ENCODE measurements at places on chromosomes 7 and 10.
A peak's percentile ranks its signal among the peaks of the same experiment; 100 is the strongest.

- DNase-seq, result no peak
These were observed 492.1 kb downstream of the NEBL start for GRCh38 chr10:20405050-20405449.

- no peak for DNase-seq
These were observed at the start of gene HIP1 for GRCh38 chr7:75738604-75738974. Gene HIP1, minus strand, starts transcription at chr7:75738941. Its CDS starts 21 bp downstream, at chr7:75738920.

- DNase-seq, result no peak
These were observed 40.6 kb downstream of the SH3PXD2A start for GRCh38 chr10:103814626-103815370.

DNA sequence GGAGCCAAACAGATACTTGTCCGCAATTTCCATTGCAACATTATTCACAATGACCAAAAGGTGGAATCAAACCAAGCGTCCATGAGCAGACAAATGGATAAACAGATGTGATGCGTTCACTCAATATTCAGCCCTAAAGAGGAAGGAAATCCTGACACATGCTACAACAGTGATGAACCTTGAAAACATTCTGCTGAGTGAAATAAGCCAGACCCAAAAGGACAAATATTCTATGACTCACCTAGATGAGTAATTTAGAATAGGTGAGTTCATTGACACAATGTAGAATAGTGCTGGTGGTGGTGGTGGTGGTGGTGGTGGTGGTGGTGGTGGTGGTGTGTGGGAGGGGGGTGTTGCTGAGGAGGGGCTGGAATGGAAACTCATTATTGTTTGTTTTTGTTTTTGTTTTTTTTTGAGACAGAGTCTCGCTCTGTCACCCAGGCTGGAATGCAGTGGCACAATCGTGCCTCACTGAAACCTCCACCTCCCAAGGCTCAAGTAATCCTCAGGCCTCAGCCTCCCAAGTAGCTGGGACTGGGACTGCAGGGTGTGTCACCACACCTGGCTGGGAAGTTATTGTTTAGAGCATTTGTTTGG lies 28.6 kb downstream of the SMKR1 start:
- DNase-seq, result no peak

GRCh38 chr7:1238450-1238882 lies 5.8 kb downstream of the UNCX start:
- no peak for DNase-seq

- no peak for DNase-seq
These were observed 163.5 kb downstream of the MBL2 start for GRCh38 chr10:52609071-52609470.

GRCh38 chr7:148941598-148942275 lies 57.6 kb upstream of the EZH2 start:
- peak; percentile 67 for DNase-seq

GRCh38 chr7:116731445-116732335 lies 59.7 kb downstream of the MET start:
- DNase-seq, result no peak

DNA sequence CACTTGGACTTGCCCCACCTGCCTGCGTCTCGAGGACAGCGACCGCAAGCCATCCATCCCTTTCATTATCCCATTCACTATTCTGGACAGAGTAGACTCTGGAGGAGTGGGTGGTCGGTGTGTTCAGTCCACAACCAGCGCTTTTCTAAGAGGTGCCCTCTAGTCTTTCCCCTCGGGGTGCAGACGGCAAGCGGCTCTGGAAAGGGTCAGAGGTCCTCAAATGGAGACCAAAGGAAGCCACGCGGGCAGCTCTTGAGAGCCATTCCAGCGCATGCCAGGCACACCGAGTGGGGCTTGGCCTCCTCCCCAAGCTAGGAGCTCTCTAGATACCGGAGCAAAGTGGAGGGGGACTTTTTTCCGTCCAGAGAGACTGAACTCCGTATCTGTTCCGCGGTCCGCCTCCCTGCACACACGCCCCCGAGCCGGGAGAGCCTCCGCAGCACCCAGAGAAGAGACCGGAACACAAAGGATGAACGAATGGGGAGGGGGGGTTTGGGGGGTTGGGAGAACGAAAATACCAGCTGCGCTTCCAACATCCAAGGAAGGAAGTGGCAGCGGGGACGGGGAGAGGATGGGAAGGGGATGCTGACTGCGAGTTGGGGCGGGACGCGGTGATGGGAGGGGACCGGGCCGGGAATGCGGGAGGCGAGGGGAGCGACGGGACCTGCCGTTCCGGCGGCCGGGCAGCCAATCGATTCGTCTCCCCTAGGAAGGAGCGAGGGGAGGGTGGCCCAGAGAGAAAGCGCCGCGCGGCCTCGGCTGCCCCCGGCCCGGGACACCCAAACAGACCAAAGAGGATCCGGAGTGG lies 515 bp downstream of the GSDME start:
- peak; percentile 40 for DNase-seq

GRCh38 chr7:20331910-20332813 lies 1.5 kb downstream of the ITGB8 start:
- no peak for DNase-seq

- DNase-seq, result no peak
These were observed 28.9 kb upstream of the MRPS33 start for GRCh38 chr7:141043616-141044015.

- DNase-seq, result no peak
These were observed 372.5 kb downstream of the SDK1 start for GRCh38 chr7:3673524-3673923.

- no peak for DNase-seq
These were observed 67.1 kb upstream of the RPA3 start for GRCh38 chr7:7785344-7785973.

DNA sequence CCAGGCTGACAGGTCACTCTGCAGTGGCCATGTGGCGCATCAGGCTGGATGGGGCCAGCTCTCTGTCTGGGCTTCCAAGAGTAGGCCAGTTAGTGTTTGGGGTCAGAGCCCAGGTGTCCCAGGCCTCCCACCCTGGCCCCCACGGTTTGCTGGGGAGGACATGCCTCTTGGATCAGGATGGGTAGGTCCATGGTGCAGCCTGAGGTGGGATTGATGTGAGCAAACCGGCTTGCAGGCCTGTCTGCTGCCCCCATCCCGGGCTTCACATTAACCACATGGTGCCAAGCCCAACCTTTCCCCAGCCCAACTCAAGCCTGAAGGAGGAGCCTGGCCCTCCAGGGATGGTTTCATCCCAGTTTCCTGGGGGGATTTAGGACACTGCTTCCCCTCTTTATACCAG lies 39.2 kb downstream of the LDB3 start:
- DNase-seq, result no peak

DNA sequence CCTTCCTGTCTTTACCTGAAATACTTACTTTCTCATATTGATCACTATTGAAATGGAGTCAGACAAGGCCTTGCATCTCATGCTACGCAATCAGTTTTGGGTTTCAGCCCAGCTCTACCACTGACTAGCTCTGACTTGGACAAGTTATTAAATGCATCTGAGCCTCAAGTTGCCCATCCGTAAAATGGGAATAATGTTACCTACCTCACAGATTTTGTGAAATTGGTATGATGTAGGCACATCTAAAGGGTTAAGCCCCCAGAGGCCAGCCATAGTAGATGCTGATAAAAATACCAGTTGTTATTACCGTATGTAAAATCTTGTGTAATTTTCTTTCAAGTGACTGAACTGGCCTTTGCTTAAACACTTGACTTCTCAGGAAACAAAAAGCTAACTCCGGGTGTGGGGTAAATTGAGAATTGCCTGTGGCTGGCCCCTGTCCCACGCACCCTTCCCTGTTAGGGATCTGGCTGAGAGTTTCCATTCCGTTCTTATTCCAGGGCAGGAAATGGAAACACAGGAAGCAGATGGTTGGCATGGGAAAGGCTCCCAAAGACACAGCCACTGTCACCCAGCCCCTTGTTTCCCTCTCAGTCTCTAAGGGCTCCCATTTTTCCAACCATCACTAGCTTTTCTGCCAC lies 7.5 kb downstream of the DUSP5 start:
- DNase-seq, result no peak

- DNase-seq, result no peak
These were observed 425.0 kb downstream of the GPAM start for GRCh38 chr10:111758593-111758992.

DNA sequence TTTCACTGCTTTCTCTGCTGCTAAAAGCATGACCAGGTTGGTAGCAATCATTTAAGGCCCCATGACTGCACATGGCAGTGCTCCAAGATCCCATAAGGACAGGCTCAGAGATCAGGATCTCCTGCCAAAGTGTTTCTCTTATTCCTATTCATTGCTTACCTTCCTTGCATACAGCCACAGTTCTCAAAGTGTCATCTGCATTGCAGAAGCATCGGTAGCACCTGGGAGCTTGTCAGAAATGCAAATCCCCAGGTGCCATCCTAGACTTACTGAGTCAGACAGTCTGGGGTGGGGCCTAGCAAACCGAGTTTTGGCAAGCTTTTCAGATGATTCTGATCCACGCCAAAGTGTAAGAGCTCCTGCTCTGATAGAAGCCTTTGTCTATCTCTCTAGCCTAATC lies 489.0 kb upstream of the AUTS2 start:
- peak; percentile 55 for DNase-seq

GRCh38 chr10:102777711-102778453 lies 34.1 kb downstream of the WBP1L start:
- DNase-seq, result no peak

DNA sequence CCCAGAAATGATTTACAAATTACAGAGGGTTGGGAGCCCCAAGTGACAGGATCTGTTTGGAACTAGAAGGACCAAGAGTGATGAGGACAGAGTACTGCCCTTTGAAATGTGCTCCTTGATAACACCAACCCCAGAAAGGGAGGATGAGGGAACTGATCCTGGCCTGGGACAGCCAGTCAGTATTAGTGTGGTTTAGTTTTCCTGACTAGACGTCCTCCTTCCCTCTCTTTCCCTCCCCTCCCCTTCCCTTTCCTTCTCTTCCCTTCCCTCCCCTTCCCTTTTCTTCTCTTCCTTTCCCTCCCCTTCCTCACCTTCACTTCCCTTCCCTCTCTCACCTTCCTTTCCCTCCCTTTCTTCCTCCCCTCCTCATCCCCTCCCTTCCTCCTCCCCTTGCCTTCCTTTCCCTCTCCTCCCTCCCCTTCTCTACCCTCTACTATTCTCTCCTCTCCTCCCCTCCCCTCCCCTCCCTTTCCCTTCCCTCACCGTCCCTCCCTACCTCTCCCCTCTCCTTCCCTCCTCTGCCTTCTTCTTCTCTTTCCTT lies 31.0 kb upstream of the BICC1 start:
- no peak for DNase-seq

- no peak for DNase-seq
These were observed 27.5 kb downstream of the ADD3 start for GRCh38 chr10:110035070-110035921.

DNA sequence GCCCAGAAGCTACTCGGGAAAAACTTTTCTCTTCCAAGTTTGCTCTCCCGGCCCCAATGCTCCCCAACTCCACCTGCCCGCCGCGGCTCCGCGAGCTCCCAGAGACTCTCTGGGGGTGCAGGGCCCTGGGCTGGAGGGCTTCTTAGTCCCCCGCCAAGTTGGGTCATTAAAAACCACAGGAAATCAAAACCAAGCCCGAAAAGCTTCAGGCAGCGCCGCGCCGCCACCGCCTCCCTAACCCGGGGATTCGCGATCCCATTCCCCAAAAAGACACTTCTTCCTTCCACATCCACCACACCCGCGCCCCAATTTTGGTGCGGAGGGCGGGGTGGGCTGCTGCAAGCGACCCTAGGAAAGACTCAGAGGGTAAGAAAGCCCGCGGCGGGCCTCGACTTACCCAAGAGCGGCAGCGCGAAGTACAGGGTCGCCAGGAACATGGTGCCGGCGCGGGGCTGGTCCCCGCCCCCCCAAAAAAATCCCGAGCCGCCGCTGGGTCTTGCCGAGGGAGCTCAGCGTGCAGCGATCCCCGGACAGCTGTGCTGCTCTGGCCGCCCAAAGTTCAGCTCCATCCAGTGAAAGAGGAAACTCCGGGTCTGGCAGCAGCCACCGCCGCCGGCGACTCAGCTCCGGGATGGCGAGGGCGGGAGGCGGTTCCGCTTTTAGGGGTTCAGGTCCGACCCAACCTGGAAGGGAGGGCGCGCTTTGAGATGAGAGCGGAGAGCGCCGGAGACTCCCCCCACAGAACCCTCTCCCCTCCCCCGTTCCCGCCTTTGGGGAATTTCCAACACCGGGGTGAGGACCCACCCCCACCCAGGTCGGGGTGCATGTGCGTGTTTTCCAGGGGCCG lies 1.2 kb downstream of the GFRA1 start:
- peak; percentile 37 for DNase-seq

DNA sequence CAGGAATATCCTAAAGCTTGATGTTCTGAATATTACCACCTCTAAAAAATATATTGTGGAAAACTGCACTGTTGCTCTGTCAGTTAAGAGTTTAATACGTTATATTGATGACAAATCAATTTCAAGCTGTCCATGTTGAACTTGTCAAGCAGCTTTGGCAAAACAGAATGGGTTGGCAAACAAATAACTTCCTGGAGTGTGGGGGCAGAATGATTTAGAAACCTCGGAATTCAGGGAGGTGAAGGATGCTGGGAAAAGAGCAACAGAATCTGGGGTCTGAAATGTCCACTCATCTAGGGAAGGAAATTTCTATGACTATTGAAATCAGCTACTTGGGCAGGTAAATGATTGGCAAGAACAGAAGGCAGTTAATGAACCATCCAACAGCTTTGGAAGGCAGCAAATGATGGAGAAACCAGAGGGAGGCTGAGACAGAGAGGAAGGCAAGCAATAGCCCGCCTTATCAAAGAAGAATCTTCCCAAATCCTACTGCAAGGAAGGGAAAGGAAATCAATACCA lies 95.1 kb upstream of the PALS2 start:
- no peak for DNase-seq

GRCh38 chr10:112769611-112770370 lies 180.3 kb upstream of the TCF7L2 start:
- DNase-seq, result no peak

DNA sequence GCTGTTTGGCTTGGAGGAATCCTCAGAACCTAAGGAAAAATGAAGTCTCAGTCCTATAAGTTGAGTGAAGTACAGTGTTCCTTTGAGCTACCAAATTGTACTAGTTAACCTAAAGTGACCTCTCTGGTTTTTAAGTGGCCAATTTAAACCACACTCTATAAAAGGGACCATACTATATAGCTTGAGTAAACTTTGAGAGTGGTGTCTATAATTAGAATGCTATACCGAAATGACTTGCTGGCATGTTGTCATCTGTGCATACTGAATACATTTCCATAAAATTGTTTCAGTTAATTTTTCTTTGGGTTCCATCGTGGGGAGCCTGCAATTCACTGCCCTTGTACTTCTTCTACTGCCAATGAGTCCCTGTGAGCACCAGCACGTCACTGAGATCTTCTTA lies 151.1 kb downstream of the DKK1 start:
- DNase-seq, result no peak

DNA sequence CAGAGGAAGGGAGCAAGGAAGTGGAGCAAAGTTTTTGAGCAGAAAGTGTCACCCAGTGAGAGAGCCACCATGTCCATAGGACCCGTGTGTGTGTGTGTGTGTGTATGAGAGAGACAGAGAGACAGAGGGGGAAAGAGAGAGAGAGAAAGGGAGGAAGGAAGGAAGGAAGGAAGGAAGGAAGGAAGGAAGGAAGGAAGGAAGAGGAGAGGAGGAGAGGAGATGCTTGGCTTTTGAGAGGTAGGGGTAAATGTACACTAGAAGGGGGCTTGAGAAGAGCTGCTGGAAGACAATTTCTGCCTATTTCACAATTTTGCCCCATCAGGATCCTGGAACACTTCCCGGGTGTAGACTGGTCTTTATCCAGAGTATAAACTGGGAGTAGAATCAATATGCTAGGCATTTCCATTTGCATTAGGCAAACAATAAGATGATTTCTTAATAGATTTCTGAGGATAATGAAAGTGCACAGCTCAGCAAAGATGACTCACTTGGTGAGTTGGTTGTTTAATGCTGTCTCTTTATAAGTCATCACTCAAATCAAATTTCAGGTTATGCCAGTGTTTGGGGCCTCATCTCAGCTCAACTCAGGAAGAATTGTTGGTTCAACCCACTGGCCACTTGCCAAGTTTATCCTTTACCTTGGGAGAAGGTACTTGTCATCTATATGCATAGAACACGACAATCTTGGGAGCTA lies 70.0 kb upstream of the FAM13C start:
- no peak for DNase-seq
